ENCODE measurements at places on chromosomes 11 and 22.

- DNase-seq, result no peak
These were observed 47.3 kb downstream of the RDX start for GRCh38 chr11:110249066-110249465.

DNA sequence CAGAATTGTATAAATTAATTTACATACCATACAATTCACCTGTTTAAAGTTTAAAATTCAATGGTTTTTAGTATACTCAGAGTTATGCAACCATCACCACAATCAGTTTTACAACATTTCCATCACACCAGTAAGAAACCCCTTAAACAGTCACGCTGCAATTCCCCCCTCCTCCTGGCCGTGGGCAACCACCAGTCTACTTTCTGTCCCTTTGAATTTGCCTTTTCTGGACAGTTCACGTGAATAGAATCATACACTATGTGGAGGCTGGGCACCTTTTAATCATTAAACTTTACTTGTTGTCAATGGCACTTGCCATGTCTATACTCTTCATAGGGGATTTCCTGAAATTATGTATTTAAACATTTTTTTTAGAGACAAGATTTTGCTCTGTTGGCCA is 20.1 kb upstream of the SWAP70 start:
- no peak for DNase-seq

DNA sequence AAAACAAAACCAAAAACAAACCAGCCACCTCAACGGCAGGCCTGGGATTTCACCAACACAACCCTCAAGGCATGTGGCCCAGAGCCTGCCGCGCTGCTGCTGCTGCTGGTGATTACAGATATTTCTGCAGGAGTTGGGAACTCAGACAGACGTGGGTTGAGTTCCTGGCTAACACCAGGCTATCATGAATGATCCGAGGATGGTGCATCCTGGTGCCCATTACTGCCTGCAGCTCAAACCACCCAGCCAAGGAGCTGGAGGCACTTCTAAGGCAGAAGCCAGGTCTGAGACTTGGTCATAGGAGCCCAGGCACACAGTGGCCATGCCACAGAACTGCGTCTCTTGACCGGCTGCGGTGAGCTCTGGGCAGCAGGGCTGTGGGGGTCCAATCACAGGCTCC is 151.8 kb downstream of the MPPED1 start:
- no peak for DNase-seq

- no peak for DNase-seq
These were observed 36.9 kb upstream of the BID start for GRCh38 chr22:17811119-17811518.

DNA sequence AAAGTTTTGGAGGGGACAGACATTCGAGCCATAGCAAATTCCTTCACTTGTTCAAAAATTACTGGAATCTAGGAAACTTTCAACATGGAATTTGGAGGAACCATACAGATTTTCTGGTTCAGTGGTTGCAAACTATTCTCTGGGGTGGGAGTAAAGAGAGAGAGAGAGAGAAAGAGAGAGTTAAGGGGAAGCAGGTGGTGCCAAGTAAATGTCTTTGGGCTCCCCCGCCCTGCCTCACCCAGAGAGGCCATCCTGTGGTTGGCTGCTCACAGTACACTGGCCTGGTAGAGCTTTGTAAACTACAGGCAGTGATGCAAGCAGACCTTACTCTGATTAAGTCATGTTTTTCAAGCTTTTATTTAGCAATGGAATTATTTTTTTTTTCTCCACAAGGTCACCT is 82.6 kb downstream of the ADAMTS15 start:
- DNase-seq, result no peak

DNA sequence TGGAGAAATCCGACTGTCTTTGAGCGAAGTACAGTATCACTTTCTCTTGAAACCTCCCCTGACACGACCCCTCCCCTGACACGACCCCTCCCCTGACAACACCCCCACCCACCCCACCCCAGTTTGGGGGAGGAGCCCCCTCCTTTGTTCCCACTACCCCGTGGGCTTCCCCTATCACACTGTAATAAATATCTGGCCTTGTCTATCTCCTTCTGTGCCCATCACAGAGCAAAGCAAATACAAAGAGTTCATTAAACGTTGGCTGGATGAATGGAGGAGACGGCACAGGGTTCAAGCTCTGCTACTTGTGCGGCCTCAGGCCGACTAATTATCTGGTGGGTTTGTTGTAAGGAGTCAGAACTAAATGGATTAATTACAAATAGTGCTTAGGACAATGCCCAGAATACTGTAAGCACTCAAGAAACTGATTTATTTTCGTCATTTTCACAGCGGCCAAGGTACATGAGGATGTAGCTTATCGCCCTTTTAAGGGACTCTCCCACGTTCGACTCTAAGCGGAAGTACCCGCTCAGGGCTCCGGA is 628 bp upstream of the GGA1 start:
- DNase-seq, result no peak

DNA sequence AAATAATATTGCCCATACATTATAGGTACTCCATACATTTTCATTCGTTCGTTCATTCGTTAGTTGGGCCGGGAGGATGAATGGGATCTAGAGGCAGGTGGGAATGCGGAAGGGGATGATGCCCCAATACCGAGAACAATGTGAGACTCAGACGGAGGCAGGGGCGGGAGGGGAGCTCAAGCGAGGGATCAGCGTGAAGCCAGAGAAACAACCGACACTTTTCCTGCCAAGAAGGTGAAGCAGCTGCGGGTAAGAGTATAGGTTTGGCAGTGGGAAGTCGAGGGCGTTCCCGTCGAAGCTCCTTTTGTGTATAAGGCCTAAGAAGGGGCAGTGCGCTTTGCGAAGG is 1.1 kb upstream of the ARHGEF17 start:
- DNase-seq, result no peak

Data from CD4-positive, alpha-beta T cell treated with Interferon gamma for 1 hour (primary cell).